ENCODE measurements at places on chromosomes 12 and 14.

DNA sequence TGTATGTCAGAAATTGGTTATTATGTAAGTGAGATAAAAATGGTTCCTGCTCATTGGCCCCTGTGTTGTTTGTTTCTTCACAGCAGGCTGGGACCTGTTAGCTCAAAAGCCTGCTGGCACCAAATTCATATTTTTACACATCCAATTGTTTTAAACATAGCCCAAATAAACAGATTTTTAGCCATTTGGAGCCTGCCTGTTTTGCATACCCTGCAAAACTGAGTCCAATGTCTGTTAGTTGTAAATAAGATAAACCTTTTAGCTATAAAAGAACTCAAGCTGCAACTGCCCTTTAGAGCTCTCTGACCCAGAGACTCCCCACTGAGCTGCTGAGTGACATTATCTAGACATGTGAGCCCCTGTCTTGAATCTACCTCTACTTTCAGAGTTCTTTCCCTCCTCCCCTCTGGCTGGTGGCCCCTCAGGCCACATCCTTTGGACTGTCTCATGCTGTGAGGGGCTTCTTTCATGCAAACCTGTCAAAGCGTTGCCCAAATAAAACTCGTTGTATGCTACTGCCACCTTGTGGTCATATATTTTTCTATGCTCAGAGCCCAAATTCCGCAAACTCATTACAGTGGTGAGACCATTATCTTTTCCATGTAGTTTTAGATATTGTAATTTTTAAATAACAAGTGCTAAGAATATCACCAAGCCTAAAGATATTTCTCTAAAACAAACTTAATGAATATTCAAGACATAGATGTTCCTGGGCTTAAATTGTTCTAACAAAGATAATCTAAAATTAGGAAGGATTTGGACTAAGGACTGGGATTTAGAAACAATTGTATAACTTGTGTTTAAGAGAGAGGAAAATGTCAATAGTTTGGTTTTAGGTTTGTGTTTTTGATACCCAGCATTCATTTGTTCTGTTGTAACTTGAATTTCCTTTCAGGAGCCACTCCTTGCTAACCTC is 337.9 kb downstream of the AACS start:
- no peak for DNase-seq

GRCh38 chr14:105087308-105087962 is 22.2 kb upstream of the GPR132 start:
- DNase-seq: peak; percentile 74

GRCh38 chr12:124605150-124605882 is 37.9 kb upstream of the NCOR2 start:
- DNase-seq: no peak

- no peak for DNase-seq
These were observed 234.8 kb downstream of the DUSP6 start for GRCh38 chr12:89117448-89118034.

GRCh38 chr14:65928995-65929394 is 516.5 kb downstream of the FUT8 start:
- DNase-seq: no peak

DNA sequence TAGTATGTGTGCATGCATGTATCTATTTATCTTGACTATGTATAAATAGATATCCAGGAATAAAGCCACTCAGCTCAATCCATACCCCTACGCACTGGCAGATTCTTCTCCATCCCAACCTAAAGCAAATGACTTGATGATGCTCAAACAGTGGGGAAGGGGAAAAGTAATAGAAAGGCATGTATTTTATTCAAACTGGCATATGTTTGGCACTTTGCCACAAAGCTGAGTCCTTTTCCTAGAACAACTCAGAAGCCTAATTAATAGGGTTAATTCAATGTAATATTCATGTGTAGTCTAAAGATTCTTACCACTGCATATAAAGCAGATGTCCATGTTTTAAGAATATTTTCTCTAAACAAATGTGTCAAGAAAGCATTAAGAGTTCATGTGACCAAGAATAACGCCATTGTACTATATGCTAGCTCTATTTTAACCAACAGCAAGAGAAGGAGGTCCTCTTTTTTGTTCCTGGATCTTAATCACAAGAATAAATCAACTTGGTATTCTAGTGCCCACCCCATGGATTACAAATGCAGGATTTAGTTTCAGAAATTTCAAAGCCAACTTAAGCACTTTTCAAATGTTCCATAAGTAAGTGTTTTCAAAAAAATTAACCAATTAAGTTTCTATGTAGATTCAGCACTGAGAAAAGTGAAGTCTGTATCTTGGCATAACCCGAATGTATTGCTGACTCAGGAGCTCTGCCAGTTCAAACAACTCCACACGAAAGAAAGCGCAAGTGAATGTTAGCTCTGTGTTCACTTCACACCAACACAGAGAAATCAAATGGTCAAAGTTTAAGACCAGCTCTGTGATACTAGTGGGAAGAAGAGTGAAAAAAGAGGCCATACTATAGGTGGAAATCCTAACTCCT is 233.6 kb downstream of the MED13L start:
- no peak for DNase-seq

GRCh38 chr12:6088921-6089747 is 35.3 kb downstream of the VWF start:
- DNase-seq: peak; percentile 21

DNA sequence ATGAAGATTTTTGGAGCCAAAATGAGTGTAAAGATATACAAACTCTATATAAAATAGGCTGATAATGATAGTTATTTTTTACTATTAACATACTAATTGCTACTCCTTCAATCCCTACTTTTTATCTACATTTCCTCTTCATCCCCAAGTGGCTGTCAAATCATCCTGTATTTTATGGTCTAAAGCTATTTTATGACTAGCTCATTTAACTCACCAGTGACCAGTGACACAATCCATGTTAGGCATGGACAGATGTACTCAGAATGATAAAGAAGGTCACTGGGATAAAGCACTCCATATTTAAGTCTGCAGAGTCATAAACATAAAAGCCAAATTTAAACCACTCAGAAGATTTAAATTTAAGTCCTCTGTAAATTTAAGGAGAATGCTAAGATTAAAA is 183.0 kb downstream of the MED13L start:
- DNase-seq: no peak

DNA sequence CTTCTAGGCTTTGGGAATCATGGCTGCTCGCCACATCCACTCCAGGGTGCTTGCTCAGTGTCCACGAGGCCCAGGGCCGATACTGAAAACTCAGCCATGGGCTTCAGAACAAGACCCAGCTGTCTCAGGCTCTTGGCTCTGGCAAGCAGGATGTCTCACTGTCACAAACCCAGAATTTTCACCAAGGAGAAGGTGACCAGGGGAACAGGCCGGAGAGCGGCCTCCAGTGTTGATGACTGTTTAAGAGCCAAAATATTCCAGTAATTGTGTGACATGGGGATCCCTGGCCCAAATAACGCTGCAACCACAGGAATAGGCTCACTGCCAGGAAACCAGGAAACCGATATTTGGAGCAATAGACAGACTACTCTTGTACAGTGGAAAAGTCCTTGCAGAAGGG is 9.8 kb upstream of the SERPINA5 start:
- no peak for DNase-seq

DNA sequence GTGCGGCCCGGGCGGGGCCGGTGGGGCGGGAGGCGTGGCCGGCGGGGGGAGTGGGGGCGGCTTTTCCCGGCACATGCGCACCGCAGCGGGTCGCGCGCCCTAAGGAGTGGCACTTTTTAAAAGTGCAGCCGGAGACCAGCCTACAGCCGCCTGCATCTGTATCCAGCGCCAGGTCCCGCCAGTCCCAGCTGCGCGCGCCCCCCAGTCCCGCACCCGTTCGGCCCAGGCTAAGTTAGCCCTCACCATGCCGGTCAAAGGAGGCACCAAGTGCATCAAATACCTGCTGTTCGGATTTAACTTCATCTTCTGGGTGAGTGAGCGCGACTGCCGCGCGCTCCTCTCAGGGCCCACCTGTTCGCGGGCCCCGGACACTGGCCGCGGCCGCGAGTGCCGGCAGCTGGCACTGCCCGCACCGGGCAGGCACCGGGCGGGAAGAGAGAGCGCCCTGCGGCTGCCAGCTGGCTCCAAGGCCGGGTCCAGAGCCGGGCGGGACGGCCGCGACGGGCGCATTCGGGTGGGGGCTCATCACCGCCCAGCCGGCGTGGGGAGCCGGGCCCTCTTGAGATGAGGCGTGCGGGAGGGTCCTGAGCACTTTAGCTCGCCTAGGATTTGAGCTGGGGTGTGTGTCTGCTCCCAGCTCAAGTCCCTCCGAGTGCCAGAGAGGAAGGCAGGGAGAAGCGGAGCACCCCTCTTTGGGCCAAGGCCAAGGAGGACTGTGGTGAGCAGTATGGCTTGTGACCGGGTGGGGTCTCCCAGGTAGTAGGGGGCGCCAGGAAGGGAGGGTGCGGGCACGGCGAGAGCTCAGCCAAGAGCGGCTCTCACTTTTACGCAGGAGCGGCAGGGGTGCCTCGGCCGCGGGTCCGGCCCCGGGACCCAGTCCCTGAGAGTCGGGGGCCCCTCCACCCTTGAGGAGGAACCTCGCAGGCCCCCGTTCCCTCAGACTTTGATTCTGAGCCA is at the start of gene CD9:
TSS of gene CD9 (plus strand) at position 145 of the 957 bp plus-strand sequence. CDS start at position 245, 100 bp downstream.
- no peak for DNase-seq

DNA sequence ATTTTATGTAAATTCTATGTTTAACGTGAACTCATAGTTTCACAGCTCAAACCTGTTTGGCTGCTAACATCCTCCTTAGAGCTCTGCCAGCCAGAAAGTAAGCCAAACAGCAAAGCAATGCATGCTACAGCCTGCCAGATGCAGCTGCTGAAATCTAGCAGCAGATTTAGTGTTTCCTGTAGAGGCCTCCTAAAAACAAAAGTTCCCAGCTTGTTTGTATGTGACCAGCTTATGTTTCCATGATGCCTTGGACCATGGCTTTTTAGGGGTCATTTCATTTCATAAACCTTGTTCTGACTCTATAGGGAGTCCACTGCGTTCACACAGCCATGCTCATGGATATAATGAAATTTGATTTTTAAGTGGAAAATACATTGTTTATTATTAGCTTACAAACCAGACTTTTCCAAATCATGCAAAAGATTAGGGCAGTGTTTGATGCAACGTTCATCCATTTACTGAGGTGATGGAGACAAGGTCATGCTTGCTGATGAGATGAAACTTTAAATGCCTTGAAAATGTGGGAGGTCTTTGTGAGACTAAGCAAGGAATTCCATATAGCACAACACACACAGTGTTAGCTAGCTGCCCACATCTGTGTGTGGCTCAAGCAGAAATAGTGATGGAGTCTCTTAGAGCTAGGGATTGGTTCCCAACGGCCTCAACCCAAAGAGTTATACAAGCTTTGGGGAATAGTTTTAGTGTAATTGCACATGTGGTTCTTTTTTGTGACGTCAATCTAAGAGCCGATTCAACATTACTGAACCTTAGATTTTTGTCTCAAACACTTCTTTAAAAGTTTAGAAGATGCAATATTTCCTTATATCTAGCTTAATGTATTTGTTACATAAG is 157.5 kb upstream of the LRIG3 start:
- no peak for DNase-seq

GRCh38 chr14:32225378-32225920 is 22.4 kb upstream of the RNU6-8 start:
- DNase-seq: no peak

GRCh38 chr12:123894823-123895345 is 77.7 kb downstream of the CCDC92 start:
- DNase-seq: no peak
